ENCODE measurements at places on chromosomes 5 and 9.

GRCh38 chr9:95036676-95037075, 280.8 kb downstream of the FANCC start:
- DNase-seq: no peak

DNA sequence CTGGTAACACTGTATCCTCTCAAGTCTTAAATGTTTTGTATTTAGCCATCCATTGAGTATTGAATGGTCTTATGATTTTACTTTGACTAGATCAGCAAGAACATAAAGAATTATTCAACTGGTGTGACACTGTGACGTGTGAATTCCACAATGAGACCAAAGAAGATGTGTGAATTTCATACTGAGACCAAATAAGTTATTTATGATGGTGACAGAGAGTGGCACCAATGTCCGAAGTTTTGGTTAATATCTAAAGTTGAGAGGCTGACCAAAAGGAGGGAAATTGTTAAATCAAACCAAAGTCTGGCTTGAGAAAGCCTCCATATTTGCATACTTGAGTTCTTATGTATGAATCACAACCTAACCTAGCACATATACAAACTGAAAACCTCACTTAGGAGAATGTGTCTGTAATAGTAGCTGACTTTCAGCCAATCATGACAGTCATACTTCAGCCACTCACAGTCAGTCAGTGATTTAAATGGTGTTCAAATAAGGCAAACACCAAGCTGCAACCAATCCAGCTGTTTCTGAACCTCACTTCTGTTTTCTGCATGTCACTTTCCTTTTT, 31.5 kb upstream of the FAM170A start:
- DNase-seq: no peak

- no peak for DNase-seq
Observed at GRCh38 chr9:6632516-6633183, 12.9 kb downstream of the GLDC start.

DNA sequence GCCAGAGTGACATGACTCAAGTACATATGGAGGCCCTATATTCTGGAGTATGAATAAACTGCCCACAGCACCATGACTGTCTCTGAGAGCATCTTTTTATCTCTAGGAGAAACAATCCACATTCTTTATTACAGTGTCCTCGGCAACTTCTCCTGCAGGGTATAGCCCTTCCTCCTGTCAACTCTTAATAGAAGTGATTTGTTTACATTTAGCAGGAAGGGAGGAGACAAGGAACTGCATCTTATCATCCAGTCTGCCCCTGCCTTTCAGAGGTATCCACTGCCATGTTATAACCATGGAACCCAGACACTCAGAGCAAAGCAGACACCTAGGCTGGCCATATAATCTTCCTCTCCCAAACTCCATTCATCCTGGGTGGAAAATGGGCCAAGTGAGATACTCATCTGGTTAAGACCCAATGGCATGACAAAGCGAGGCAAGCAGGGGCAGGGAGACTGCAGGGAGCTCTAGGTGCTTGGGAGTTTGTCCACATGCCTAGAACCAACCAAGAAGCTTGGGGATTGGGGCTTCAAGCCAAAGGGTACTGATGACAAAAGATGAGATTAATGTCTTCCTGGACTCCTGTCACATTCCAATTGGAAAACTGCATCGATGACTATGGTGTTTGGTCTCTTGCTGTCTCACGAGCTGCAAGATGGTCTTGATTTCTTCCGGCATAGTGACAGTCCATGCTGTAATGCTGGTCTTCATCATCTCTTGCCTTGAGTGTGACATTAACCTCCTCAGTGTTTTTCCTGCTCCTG, 620.5 kb upstream of the KLF4 start:
- DNase-seq: no peak

DNA sequence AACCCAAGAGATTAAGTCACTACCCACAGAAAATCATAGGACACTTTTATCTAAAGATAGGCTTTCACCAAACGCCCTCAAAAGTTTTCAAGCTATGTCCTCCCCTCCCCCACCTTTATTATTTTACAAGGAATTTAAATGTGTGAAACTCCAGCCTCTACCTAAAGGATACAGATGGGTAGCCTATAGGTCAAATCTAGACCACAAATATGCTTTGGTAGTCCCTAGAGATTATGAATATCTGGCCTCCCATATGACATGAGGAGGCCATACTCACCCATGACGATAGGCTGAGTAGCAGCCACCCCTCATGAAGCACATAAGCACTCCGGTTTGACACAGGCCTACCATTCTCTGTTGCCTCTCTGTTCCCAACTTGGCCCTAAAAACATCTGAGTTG, 11.9 kb downstream of the SIL1 start:
- no peak for DNase-seq

DNA sequence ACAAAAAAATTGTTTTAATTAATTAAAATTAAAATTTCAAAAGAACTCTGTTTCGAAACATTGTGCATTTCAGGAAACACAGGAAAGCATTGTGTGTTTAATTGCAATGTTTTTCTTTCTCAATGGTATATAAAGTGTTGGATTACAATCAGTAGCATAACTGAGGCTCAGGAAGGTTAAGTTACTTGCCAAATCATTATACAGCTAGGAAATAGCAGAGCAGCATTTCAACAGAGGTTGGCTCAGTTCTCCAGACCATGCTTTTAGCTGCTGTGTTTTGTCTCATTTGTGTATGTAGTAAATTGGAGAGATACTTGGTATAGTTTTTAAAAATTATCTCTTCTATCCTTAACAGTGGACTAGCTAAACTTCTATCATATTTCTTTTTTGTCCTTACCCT, 30.0 kb upstream of the CAMLG start:
- no peak for DNase-seq

DNA sequence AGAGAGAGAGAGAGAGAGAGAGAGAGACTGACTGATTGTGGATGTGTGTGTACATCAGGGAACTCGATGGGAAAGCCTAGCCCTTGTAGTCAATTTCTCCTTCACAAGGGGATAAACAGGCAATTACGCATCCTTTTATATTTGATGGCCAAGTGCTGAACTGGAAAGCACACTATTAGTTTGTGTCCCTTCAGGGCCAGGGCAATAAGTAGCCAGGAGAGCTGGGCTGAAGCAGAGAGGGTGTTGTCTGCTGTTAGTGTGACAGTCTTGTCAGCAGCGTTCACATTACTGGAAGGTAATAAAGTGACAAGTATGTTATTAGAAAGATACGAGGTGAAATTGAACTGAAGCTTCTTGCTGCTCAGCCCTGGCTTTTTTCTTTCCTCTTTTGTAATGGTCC, 457.7 kb downstream of the BNC2 start:
- no peak for DNase-seq

GRCh38 chr9:132288361-132288760, 66.4 kb downstream of the SETX start:
- no peak for DNase-seq

DNA sequence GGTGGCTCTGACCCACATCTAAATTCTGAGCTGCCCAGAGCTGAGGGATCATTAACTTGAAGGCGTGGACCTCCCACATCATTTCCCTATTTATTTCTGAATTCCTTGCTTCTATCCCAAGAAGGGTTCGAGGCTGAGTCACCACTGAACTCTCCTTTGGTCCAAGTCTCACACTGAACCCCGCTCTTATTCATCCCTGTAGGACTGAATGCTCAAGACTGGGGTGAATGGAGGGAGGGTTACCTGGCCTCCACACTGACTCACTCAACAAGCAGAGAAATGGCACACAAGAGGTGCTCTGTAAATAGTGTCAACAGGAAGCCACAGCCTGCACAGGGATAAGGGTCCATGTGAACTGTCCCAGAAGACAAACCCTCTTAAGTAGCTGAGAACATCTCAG, 79.1 kb upstream of the FSTL4 start:
- no peak for DNase-seq

- DNase-seq: no peak
Observed at GRCh38 chr5:1011226-1011631, 2.6 kb downstream of the NKD2 start.

DNA sequence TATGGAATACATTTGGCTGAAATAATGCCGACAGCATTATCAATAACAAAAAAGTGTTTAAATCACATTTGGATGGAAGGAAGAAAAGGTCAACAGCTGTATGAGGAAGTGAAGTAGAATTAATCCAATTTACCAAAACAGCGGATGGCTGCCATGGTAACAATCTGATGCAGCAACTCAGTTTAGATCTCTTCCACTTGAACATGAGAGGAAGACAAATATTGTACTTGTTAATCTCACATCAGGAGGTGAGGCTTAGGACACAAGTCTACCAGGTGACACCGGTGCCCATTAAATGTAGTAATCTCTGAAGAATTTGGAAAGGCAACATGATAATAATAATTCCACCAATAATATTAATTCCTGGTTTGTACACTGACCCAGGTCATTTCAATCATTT, 2.4 kb downstream of the RASEF start:
- DNase-seq: no peak

GRCh38 chr5:10801931-10802666, 41.1 kb upstream of the DAP start:
- no peak for DNase-seq

DNA sequence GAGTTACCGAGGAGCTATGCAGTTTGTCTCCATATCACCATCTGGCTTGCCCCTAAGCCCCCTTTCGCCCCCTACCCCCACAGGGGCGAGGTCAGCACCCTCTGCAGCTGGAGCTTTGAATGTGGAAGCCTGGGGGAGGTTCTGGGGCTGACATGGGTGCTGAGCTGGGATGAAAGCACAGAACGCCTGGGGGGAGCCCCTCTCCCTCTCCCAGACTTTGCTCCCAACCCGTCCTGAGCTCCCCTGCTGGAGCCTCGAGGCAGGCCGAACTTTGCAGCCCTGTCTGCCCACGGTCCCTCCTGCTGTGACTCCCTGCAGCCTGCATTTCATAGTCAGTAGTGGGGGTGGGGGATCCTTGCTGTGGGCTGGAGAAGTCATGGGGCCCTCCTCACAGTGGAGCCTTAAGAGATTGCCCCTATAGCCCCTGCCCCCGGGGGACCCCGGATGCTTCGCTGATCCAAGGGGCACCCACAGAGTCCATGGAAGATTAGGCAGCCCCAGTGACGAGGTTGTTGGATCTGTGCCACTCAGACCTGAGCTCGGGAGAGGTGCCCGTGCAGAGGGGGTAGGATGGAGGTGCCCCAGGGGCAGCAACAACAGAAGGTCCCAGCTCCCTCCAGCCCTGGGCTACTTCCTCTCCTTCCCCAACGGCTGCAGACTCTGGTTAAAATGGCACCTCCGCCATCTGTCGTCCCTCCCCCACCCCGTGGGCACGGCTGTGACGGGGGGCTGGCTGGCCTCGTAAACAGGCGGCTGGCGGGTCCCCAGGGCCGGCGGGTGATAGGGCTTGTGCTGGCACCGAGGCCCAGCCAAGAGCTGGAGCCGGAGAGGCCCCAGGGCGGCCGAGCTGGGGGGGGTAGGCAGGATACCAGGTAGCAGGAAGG, 162.0 kb downstream of the C9orf50 start:
- DNase-seq: no peak

DNA sequence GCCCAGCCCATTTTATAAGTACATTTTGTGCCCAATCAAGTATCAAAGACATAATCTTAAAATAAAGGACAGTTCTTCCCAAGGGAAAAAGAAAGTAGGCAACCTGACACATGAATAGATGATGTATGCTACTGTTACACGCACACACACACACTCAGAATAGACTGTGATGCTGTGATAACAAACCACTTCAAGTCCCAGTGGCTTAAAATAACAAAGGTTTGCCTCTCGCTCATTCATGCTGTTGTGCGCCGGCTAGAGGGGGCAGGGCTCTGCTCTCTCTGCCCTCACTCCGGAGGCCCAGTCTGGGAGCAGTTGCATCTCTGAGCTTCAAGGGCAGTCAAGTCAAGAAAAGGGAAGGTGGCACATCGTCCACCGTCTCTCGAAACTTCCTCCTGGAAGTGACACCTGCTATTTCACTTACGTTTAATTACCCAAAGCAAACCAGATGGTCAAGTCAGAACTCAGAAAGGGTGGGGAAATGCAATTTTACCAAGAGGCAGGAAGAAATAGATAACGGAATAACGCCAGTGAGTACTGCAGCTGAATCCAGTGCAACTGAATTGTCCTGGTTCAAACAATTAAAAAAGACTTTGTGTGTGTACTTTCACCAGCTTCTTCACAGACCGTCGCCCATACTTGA, 43.3 kb downstream of the ANKRD33B start:
- DNase-seq: no peak

GRCh38 chr5:178461004-178461730, 129.0 kb downstream of the COL23A1 start:
- DNase-seq: no peak

- DNase-seq: no peak
Observed at GRCh38 chr5:160047423-160047822, 38.5 kb downstream of the TTC1 start.

- no peak for DNase-seq
Observed at GRCh38 chr5:124402144-124402581, 344.3 kb downstream of the ZNF608 start.

DNA sequence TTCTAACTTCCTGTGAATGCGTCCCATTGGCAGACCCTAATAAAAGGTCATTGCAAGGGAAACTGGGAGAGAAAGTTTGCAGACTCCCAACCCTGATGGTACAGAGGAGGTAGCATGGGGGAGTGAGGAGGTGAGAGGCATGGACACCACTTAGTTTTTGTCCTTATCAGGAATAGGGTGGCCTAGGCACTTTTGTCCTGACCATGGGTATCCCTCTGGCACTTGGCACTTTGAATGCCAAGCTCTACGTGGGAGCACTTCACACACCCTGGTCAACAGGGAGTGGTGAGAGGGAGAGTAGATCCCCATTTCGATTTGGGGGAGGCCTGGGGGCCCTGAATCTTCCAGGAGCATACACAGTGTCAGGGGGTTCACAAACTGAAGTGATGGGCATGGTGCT, 75.6 kb upstream of the SH3PXD2B start:
- no peak for DNase-seq

- DNase-seq: no peak
Observed at GRCh38 chr9:95070549-95071021, 246.9 kb downstream of the FANCC start.

GRCh38 chr9:134258332-134258731, 67.9 kb upstream of the RXRA start:
- no peak for DNase-seq

DNA sequence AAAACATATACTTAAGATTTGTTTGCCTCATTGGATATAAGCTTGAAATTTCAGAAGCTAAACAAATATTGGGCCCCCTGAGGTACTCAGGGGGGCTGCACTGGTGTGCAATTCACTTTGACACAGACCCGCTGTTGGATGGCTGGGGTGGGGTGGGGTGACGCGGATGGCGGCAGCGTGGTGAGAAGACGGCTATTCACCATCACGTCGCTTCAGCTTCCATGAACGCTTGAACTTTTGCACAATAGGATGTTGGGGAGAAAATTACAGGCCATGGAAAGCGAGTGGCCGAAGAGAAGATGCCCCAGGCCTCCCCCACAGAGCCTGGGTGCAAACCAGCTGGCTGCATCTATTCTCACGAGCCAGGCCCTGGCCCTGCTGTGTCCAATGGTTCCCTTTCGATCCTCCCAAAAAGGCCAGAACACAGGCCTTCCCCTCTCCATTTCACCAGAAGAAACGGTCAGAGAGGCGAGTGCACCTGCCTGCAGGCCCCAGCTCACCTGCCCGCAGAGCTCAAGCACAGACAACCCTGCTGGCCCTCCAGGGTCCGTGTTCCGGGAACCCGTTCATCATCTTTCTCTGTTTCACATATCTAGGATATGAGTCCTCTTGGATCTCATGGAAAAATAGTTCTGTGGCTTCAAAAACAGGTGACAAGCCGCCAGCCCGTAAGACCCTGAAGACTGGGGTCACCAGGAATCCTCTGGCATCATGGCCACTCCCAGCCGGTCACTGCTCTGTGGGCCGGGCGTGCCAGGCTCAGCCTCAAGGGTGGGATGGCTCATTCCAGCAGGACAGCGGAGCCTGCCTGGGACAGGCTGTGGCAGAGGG, 46.8 kb upstream of the SARDH start:
- DNase-seq: no peak
